Nephron progenitor cell (in vitro differentiated cells): ENCODE measurements at places on chromosomes 7 and 10.

DNA sequence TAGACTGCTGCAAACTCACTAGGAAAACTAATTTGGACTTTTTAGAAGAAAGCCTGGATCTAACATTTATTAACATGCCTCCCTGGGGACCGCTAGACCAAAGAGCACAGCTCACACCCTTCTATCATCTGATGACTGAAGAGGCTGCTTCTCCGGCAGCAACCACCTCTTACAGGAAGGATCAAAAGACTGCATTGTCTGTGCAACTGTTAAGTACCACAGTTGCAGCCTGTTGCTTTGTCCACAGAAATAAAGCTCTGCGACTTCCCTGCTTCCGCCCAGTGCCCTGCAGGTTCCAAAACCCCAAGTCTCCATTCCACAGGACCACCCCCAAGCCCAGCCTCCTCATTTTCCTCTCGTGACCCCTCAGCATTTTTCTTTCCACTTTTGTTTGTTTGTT, 14.0 kb upstream of the PODXL start:
- no peak for DNase-seq

DNA sequence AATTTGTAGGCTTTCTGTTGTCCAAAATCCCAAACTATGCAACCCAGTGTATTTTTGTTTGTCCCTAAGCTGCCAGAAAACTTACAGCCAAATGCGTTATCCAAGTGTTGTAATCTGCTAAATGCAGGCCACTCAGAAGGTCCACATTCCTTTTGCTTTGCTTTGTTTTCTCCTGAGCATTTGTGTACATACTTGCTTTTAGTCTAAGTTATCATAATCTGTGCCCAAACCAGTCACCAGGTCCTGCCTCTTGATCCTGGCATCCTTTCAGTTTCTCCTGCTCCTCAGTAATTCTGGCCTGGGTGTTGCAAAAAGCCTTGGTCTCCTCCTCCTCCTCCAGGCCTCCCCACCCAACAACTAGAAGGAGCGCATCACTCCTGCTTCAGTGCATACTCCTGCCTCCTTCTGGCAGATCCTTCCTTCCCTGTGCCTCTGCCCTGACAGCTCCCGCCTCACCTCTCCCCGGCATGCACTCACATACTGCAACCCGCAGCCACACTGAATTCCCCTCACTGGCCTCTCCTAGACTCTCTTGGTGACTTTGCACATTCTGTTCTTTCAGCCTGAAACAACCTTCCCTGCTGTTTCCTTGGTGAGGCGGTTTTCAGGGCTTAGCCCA, 2.3 kb downstream of the DENND2A start:
- no peak for DNase-seq

DNA sequence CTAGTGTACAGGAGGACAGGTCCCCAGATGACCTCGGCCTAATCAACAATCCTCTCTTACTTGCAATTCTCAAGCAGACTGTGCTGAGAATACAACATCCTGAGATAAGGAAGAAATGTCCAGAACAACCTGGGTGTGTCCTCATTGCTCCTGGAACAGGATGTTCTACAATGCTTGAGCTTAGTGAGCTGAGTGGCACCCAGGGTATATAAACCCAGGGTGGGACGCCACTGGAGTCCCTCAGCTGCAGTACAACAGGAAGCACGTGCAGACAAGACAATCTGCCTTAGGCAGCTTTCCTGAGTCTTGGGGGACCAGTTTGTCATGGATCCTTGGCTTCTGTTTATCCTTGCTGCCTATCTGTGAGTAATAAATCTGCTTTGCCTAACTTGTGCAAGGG, 27.7 kb upstream of the SLC25A13 start:
- DNase-seq, result no peak

DNA sequence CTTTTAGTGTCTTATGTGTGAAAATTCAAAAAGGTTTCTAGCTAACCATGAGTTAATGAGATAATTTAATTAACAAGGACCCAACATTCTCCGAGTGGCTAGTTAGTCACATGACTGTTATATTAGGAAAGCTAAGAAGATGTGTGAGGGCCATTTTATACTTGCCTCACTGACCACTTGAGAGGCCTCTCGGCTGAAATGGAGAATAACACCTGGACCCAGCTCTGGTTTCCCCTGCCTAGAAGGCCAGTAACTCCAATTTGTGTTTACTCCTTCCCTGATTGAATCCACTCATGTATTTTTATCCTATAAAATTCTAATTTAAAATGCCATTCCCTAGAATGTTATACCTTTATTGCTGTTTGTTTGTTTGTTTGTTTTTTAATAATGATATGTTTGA, 1091.2 kb downstream of the KCNMA1 start:
- DNase-seq, result no peak

DNA sequence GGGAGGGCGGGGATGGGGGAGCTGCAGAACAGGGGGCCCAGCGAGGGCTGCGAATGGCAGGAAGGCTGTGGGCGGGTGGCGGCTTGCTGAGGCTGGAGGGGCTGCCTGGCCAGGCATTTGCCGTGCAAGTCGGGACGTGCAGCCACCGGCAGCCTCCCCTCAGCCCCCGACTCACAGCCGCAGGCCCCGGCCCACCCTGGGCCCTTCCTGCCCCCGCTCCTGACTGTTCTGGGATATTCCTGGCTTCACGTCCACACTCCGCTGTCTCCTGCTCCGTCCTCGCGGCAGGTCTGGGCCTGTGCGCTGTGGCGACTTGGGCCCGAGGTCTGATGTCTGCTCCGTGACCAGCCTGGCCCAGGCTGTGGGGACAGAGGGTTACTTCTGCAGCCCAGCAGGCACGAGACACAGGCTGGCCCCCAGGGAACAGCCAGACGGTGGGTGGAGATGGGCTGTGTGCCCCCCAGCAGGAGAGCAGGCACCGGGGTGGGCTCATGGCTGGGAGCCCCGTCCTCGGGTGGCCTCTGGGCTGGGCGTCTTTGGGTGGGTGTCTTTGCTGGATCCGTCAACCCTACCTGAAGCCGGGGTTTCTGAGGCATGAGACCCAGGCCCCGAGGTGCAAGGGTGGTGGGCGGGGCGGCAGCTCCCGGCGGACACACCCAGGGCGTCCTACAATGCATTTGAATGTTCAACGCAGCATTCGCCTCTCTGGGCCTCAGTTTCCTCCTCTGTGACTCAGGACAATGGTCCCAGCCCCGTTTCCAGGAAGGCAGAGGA, 86.5 kb downstream of the FOXL3 start:
- no peak for DNase-seq

DNA sequence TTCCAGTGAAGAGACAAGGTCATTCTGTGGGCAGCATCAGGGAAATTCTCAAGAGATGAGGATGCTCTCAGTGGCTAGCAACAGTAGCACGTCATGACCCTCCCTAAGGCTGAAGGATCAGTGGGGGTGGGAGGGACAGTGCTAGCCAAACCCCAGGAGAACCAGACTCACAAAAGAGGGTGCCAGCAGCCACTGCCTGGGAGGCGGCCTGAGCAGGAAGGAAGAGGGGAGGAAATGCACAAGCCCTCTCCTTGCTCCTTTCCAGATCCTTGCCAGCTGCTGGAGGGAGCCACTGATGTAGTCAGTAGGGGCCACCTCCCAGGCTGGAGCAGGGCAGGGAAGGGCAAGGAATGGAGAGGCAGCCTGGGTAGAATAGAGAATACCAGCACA, 302.7 kb downstream of the RPS24 start:
- no peak for DNase-seq

DNA sequence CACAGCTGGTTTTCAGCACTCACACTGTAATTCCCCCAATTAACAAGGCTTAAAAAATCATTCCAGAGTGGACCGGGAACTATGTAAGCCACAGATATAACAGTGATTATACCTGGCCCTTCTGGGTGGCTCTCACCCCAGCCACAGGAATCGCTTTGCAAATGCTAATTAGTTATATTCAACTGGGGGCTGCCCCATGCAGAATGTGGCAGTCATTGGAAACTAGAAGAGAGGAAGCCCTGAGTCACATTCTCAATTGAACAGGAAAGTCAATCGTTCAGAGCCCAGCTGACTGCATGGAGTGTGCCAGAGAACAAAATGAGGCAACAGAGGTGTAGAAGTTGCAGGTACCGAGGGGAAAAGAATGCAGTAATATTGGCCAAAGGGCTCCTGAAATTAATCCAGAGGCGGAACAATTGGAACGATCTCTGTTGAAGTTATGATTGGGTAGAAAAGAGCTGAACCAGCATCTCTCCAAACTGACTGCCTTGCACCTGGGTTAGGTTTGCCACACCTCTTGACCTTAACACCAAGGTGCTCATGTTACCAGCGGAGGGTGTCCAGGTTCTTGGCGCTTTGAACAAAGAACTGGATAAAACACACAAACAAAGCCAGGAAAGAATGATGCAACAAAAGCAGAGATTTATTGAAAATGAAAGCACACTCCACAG, 909.7 kb upstream of the AUTS2 start:
- no peak for DNase-seq

- no peak for DNase-seq
Measured at GRCh38 chr10:52466464-52466863, 152.4 kb downstream of the DKK1 start.
